ENCODE measurements at places on chromosomes 7 and 10.
A peak's percentile ranks its signal among the peaks of the same experiment; 100 is the strongest.

- DNase-seq = no peak
Measured at GRCh38 chr10:126392469-126392868, 4.2 kb upstream of the ADAM12 start.

- no peak for DNase-seq
Measured at GRCh38 chr10:10878963-10879362, 138.7 kb upstream of the CELF2 start.

- DNase-seq = no peak
Measured at GRCh38 chr10:61452655-61453641, at the start of gene TMEM26. TMEM26 (minus strand) TSS chr10:61453381; CDS start chr10:61453081, 300 bp downstream.

- no peak for DNase-seq
Measured at GRCh38 chr10:131142517-131143380, 168.8 kb downstream of the TCERG1L start.

DNA sequence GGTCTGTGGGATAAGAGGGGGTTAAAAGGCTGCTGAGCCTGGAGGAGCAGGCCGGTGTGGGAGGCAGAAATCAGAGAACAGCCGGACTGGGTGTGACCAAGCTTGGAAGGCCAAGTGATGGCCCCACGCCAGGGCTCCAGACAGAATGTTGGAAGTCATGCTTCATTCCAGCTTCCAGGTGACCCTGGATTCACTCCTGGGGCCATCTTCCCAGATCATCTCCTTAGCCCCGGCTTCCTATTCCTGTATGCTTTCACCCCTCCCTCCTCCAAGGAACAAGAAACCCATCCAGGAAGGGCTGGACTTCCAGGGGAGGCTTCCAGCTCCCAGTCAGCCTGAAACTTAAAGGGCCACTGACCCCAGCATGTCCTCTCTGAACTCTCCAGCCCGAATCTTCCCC, 1.0 kb downstream of the INMT start:
- DNase-seq = no peak

GRCh38 chr10:116913695-116914094, 64.4 kb downstream of the ENO4 start:
- DNase-seq = no peak

- DNase-seq = no peak
Measured at GRCh38 chr10:34454590-34455261, 360.4 kb downstream of the PARD3 start.

GRCh38 chr10:87878664-87879459, 15.4 kb downstream of the PTEN start:
- no peak for DNase-seq

DNA sequence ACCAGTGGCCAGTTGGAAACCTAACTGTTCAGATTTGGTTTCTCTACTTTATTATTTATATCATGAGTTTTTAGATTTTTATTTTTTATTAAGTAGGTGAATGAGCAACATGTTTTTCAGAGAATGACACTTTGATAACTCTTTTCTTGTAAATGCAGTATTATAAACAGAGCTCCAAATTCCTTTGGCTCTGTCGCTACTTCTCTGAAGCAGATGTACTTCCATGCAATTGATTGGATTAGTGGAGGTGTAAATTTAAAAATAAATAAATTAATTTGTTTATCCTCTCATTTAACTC, 34.3 kb upstream of the ICA1 start:
- DNase-seq = no peak

DNA sequence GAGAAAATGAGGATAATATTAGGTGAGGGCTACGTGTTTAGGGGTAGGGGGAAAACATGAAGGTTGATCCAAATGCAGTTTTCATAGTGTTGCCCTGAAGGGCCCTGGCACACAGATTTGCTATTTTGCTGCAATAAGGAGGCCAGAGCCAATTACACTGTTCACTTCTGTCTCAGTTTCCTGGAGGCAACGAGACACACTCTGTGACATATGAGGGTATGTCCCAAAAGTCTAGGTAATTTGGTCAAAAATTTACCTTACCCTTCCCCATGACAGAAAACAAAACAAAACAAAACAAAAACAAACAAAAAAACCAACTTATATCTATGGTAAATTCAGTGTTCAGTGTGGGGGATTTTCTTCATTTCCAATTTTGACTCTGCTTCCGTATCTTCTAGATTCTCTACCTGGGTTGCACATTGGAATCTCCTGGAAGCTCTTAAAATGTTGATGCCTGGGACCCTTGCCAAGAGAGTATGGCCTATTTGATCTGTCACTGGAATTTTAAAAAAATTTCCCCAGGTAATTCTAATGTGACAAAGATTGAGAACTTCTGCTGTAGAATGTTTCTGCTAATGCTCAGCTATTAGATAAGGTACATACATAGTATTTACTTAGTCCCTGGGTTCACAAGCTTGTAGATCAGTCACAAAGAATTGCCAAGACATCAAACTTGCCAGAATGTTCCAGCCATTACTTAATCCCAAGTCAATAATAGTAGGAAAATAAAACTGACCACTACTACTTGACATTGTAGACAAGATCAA, 139.5 kb downstream of the SEMA3E start:
- DNase-seq = no peak

DNA sequence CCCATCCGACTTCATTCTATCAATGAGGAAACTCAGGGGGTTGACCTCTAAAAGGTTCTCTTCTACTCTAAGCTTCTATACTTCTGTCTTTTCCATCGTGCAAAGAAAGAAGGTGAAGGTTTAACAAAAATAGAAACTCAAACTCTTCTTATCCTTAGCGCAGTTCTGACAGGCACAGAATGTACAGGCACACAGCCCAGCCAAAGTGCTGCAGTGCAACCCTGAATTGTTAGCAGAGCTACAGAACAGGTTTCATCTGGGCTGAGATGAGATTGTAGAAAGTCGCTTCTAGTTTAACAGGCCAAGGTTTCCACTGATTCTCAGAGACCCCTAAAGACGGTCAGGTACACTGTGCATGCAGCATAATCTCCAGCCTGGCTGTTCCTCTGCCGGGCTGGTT, 79.3 kb upstream of the AFAP1L2 start:
- no peak for DNase-seq

GRCh38 chr7:84060760-84061261, 133.8 kb downstream of the SEMA3A start:
- no peak for DNase-seq

GRCh38 chr7:72223351-72223750, 188.8 kb downstream of the CALN1 start:
- DNase-seq = no peak

DNA sequence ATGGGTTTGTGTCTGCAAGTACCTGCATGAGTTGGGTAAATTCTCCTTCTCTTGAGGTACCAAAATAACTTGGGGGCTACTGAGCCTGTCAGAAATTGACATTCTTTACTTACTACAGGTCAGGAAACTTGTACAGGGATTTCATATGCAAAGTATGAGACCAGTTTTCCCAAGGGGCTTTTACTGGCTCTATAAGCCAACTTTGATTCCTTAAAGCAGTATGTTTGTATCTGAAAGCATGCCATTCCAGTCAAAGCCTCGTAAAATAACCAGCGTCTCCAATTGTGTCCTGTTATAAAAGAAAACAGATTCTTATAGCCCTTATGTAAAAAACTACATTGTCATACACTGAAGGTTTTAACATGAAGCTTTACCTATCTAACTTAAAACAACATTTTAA, 90.2 kb downstream of the ZNF467 start:
- DNase-seq = no peak

GRCh38 chr7:85897967-85898366, 711.1 kb upstream of the SEMA3D start:
- no peak for DNase-seq

- DNase-seq = no peak
Measured at GRCh38 chr7:114623146-114623545, 208.5 kb downstream of the FOXP2 start.

DNA sequence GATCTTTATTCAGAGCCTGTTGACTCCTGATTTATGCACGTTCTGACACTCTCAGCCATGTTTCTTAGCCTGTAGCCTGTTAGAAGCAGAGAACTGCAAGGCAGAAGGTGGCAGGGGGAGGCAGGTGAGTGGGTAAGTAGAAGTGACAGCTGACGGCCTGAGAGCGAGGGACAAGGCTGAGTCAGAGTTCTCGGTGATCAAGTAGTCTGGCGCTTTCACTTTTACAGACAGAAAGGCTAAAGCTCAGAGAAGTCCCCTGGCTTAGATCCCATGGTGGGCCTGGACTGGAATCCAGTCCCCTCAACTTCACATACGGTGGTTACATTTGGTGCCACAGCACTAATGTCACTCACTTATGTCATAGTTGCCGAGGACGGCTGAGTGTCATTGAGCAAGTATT, 139.0 kb downstream of the TACC2 start:
- DNase-seq = no peak

DNA sequence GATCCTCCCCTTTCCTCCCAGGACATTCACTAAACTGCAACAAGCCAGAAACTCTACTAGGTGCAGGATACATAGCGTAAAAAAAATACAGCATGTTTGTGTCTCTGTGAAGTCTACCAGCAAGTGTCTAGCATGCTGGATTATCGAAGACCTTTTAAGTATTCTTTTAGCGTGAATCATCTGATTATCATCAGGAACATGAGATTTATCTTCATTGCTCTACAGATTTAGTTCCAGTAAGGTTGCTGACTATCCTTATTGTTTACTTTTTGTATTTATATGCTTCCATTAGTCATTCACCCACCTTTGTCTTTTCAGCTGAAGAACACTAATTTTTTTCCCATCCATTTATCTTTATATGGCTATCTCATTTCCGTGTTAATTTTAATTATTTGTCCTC, 62.8 kb downstream of the PDZD8 start:
- DNase-seq = no peak

DNA sequence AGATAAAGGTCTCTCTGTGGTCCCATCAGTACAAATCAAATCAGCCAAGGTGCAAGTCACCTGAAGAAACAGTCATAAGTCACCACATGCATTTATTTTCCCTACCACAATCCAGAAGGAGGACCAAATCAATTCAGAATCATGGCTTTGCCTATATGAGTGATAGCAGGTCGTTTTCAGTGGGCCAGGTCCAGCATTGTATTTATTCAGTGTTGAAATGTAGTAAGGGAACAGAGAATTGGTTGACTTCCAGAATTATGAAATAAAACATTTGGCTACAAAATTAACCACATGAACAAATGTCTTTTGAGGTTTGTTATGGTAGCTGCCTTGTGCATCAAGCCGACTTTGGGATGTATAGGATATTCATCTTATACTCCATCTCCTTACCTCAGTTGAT, 88.4 kb downstream of the POLR1F start:
- no peak for DNase-seq

- no peak for DNase-seq
Measured at GRCh38 chr7:1233333-1234048, 819 bp downstream of the UNCX start.

DNA sequence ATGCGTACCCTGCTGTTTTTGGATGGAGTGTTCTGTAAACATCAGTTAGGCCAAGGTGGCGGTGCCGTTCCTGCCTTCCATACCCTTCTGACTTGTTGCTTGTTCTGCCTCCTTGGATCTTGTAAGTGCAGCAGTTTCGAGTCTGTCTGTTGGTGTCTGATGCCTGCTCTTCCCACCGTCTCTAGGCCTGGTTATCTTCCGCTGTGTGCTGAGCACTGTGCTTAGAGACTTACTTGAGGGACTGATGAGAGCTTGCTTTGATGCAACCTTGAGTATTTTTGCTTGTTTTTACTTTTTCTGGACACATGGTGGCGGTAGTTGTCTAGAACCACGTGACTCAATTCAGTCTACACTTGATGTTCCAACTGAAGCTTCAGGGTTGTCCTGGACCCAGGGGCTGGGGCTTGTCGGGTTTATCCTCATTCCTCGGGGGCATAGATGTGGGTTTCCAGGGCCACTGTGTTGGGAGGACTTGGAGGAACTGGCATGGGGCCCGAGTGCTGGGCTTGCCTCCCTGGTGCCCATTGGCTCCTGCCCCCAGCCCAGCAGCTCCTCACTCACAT, 14.4 kb upstream of the SPRN start:
- DNase-seq = no peak

- no peak for DNase-seq
Measured at GRCh38 chr7:103487419-103487818, 41.4 kb upstream of the SLC26A5 start.

DNA sequence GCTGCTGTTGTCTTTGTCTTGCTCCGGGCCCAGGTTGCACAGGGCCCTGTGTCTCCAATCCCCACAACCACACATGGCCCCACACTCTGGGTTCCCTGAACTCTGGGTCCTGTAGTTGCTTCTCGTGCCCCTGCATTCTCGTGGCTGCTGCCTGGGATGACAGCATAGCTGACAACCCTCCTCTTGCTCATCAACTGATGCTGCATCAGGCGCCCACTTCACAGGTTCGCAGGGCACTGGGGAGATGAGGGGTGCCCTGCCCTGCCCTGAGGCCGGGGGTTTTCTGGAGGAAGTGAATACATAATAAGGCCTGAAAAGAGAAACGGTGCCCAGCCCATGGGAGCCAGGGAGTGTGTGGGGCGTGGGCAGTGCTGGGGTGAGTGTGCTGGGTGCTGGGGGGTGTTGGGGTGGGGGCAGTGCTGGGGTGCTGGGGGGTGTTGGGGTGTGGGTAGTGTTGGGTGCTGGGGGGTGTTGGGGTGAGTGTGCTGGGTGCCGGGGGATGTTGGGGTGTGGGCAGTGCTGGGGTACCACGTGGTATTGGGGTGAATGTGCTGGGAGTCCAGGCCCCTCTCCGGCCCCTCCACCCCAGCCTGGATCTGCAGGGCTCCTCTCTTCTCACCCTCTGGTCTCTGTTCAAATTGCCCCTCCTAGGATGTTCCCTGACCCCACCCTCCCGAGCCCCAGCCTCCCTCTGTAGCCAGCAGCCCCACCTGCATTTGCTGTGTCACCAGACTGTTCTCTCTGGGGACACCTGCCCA, 2.0 kb upstream of the MTG1 start:
- DNase-seq = no peak

- no peak for DNase-seq
Measured at GRCh38 chr10:13877154-13877909, 290.6 kb downstream of the PRPF18 start.

GRCh38 chr7:44977304-44977958, 1.4 kb downstream of the MYO1G start:
- no peak for DNase-seq

DNA sequence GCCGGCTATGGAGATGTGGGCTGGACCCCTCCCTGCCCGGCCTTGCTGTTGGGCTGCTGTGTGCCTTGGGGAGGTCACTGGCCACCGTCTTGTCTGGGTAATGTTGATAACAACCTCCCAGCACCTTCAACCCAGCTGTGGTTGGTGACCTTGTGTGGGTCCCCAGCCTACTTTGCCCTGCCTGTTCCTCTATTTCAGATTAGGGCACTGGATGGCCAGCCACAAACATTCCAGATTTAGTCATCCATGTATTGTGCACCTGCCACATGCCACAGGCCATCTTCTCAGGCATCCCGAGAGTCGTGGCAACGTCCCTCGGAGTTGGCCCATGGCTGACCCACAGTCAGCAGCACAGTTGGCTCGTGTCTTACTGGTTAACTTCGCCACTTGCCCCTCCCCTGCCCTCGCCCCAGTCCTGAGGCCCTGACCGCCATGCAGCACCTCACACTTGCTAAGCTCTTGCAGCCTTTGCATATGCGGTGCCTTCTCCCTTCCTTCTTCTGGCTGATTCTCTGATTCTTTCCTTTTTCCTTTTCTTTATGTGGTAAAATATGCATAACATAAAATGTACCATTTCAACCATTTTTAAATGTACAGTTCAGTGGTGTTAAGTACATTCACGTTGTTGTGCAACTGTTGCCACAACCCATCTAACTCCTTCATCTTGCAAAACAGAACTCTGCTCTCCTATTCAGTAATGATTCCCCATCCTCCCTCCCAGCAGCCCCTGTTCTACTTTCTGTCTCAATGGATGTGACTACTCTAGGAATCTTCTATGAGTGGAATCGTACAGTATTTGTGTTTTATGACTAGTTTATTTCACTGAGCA, 60.6 kb downstream of the PRF1 start:
- DNase-seq = no peak

GRCh38 chr7:18458830-18459229, 36.7 kb upstream of the HDAC9 start:
- peak; percentile 83 for DNase-seq
